ENCODE measurements at places on chromosomes 2 and 18. TPM values are rescaled to one million over a fixed set of nuclear protein-coding genes. Genes with fewer than 3 reads are reported as not detected.

The KYNU gene
- total RNA-seq = 143 TPM

The LGALSL gene
- total RNA-seq = 11.4 TPM

The CLHC1 gene
- 35.4 TPM for total RNA-seq

The CGREF1 gene
- 10.9 TPM for total RNA-seq

The SLC14A1 gene
- not detected for total RNA-seq

The TTR gene
- total RNA-seq = not detected

- DNase-seq = peak; percentile 29
These were observed 75.7 kb downstream of the PIK3C3 start for GRCh38 chr18:42030586-42031182.

- DNase-seq = no peak
These were observed 56.8 kb downstream of the PKDCC start for GRCh38 chr2:42104621-42105020.

DNA sequence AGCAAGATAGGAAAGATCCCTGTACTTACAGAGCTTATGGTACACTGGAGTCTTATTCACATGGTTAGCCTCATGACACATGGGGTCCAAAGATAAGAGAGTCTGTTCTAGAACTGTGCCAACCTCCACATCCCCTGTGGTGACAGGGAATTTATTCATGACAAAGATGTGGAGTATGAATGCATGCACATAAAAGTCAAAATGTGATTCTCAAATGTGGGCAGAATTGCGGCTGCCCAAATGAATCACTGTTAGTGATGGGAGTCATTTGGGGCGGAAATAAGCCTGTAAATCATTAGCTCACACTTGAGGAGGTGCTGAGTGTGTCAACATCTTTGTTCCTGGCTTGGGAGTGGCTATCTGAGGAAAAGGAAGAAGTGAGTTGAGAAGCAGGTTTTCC, 560.6 kb downstream of the SLC4A3 start:
- peak; percentile 73 for DNase-seq

DNA sequence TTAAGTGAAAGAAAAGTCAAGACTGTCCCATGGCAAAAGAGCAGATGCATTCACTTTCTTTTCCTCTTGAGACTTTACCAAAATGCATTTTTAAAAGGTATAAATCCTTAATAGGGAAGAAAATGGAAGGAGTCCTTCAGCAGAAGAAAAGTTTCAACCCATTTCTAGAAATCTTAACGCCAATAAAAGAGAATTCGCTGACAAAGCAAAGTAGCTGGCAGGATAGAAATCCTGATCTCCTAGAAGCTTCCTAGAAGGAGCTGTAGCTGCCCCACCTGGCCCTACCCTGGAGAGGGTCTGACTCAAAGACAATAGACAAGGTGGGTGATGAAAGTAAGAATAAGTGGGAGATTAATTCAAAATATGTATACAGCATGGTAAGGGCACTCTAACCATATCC, 144.9 kb upstream of the PKDCC start:
- DNase-seq = no peak

DNA sequence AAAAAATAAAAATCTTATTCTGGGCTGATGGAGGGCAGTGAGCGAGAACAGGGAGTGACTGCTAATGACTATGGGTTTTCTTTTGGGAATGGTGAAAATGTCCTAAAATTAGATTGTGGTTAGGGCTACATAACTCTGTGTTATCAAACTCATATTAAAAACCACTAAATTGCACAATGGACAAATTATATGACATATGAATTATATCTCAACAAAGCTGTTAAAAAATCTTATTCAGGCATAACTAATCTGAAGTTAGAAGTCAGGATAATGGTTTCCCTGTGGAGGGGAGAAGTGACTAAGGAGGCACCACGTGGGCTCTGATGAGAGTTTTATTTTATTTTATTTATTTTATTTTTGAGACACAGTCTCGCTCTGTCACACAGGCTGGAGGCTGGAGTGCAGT, 32.1 kb upstream of the DPP4 start:
- DNase-seq = no peak

GRCh38 chr2:27019459-27019858, 13.3 kb upstream of the TMEM214 start:
- DNase-seq = no peak

- DNase-seq = peak; percentile 8
These were observed 58.7 kb downstream of the RBKS start for GRCh38 chr2:27831279-27832050.

- no peak for DNase-seq
These were observed 8.7 kb downstream of the TTC39C start for GRCh38 chr18:24023185-24023814.

GRCh38 chr2:187138265-187138664, 289.3 kb upstream of the ZSWIM2 start:
- DNase-seq = peak; percentile 43

DNA sequence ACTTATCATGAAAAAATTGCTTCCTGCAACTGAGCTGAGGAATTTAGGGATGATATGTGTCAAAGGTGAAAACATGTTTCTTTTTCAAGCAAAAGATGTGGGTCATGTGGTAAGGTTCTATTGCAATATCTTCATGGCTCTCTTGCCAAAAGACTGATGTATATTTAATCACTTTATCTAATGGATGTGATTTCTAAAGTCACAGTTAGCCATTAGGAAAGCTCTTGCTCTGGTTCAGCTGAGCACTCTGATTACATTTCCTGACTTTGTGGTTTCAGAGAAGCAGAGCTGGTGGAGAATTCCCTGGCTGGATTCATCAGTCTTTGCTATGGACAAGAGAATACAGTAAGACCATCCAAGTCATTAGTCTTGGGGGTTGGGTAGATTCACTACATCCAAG, 24.4 kb downstream of the SCN9A start:
- DNase-seq = no peak

- peak; percentile 41 for DNase-seq
These were observed 157.7 kb downstream of the HNMT start for GRCh38 chr2:138121666-138122661.

DNA sequence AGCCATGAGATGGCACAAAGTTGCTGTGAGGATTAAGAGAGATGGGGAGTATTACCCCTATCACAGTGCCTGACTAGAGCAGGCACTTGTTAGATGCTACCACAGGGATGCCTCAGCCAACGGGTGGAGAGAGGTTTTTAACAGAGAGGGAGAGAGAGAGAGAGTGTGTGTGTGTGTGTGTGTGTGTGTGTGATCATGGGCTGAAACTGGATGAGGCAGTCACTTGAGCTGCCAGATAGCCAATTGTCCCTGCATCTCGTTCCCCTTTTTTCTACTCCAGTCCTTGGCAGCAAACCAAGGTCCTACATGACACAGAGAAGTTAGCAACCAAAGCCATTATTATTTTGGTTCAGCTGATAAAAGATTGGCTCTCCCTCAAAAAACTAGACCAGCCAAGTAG, 3.0 kb downstream of the CD8A start:
- no peak for DNase-seq

GRCh38 chr2:208150956-208151355, 5.0 kb upstream of the CRYGB start:
- no peak for DNase-seq

DNA sequence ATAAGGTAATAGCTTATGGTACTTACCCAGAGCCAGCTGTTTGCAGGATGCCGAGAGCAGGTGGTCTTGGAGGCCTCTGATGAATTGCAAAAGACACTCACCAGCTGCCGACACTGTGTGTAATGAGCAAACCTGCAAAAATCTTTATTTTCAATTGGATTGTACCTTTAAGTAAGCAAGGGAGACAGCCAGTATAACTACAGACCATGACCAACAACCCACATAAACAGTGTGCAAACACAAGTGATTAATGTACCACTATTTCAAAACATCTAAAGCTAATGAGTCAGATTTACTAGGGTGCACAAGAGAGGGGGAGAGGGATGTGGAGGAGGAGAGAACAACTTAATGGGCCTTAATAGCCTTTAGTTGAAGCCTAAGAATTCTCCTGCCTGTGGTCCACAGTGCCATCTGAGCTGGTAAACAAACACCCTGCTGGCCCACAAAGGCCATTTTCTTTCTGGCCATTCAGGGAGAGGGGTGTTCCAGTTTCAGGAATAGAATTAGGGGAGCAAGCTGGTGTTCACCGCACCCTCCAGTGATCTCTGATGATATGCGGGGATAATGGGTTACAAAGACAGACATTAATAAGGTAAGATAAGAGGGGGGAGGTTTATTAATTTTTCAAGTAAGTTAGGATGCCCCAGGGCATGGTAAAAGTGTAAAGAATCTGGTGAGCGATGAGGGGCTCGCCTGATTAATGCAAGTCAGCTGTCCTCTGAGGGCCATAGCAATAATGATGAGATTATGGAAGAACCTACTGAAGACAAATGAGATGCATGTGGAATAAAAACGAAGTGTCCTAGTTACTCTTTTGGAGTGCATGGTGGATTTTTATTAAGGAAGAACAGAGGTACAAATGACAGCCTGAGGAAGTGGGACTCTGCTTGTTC, 196.4 kb downstream of the HRH4 start:
- DNase-seq = peak; percentile 41

- no peak for DNase-seq
These were observed 23.6 kb downstream of the SP100 start for GRCh38 chr2:230439590-230439989.

GRCh38 chr18:33717339-33717738, 139.3 kb downstream of the ASXL3 start:
- no peak for DNase-seq

- peak; percentile 42 for DNase-seq
These were observed 5.6 kb upstream of the PPP4R1 start for GRCh38 chr18:9619990-9620389.

- DNase-seq = no peak
These were observed 70.4 kb upstream of the ST6GAL2 start for GRCh38 chr2:106956416-106956815.

DNA sequence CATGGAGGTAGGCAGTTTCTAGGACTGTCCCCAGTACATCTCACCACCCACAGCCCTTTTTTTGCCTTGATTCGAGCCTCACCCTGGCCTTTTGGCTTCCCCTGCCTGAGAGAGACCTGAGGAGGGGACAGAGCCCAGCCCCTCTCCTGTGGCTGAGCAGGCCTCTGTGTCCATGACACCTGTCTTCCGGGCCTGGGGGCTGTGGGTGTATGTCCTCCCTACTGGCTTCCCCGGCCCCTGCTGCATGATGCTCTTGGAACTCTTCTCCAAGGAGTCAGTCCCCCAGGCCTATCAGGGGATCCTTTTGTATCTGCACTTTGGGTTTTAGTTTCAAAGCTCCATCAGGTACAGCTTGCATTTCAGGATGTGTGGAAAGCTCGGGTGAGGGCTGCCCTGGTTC, 80.4 kb downstream of the STPG4 start:
- DNase-seq = no peak

DNA sequence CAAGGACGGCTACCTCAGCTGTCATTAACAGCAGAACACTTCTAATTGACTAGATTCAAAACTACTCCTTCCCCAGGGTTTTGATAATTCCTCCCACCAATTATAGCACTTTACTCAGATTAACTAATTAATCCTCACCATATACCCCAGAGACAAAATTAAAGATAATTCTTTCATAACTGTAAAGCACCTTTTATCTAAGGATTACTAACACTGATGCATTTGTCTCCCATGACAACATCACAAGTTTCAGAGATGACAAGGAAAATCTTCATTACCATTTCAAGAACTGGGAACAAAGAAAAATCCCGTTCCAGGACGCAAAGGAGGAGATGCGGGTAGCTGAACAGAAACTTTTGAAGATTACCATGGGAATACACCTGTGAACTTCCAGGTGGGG, 129.4 kb upstream of the ITGA6 start:
- DNase-seq = no peak

Measured in MCF 10A (cell line).